ENCODE measurements at places on chromosomes 4 and X. TPM values are rescaled to one million over a fixed set of nuclear protein-coding genes. Genes with fewer than 3 reads are reported as not detected.
A peak's percentile ranks its signal among the peaks of the same experiment; 100 is the strongest.

DNA sequence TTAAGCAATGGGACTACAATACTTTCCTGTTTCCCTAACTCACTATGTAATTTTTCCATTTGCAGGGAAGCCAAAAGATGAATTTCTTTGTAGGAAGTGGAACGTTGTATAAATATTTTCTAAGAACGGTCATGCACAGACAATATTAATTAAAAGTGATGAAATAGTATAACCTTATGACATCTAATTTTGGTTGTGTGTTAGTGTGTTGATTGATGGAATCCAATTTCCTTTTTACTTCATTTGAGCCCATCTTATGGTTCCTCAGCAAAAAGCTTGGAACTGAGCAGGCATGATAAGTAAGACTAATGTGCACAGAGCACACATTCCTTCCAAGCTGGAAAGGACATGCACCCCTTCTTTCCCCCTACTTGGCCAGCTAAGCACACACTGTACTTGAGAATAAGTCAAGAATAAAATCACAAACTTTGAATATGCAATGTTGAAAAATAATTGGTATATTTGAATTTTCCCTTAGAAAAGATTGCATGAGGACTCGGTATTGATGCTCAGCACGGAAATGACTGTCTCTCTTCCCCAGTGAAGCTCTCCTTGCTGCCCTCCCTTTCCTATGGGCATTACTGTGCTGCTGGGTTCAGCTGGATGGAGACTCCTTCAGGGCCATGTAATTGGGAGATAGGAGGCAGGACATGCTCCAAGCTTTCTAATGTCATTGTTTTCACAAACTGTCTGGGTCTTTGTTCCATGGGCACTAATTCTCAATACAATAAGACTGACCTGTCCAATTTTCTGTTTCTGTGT, 19.2 kb upstream of the PDLIM3 start:
- no peak overlapping the region for H3K4me3 ChIP-seq
- DNase-seq: no peak
- H3K36me3 ChIP-seq: no peaks in the 10 kb centered on the region
- no peak overlapping the region for H3K27ac ChIP-seq
- H3K4me1 ChIP-seq: no peaks in the 10 kb centered on the region

- DNase-seq: no peak
- no peak overlapping the region for H3K4me3 ChIP-seq
- no peaks in the 10 kb centered on the region for H3K36me3 ChIP-seq
- no peak overlapping the region for H3K27ac ChIP-seq
- no peaks in the 10 kb centered on the region for H3K27me3 ChIP-seq
- no peaks in the 10 kb centered on the region for H3K4me1 ChIP-seq
Observed at GRCh38 chrX:40502688-40503087, 78.1 kb upstream of the ATP6AP2 start.

DNA sequence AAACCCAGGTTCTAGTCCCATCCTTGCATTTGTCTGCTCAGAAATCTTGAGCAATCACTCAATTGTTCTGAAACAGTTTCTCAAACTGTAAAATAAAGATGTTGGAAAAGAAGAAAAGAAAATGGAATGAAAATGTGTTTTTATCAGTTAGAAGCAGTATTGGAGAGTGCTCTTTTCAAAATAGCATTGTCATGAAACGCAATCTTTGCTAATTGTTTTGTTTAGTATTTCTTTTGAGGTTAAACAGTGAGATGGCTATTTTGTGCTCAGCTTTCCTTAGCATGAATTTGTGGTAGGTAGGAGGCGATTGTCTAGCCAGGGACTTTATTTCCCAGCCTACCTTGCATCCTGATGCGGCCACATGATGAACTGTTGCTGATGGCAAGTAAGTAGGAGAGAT, 10.6 kb upstream of the HPF1 start:
- no peak for DNase-seq
- no peak overlapping the region for H3K4me3 ChIP-seq
- H3K4me1 ChIP-seq: peaks cover 6% of the 10 kb centered on the region
- H3K27ac ChIP-seq: no peak overlapping the region
- no peaks in the 10 kb centered on the region for H3K36me3 ChIP-seq
- no peaks in the 10 kb centered on the region for H3K27me3 ChIP-seq

DNA sequence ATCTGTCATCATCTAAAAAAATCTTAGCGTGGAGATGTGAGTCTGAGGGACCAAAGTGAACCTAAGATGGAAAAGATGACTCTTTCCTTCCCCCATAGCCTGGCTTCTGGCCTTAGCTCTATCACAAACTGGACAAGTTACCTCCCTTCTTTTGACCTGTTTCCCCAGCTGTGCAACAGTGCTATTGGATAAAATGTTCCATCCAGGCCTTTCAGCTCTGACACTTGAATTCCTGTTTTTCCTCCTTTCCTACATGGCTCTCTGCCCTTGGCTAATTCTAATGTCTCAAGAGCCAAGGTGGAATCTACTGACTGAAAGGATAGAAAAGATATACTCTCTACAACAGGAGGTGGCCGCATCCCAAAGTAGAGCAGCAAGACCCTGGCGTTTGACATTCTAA, 84.5 kb upstream of the ARHGEF9 start:
- no peaks in the 10 kb centered on the region for H3K36me3 ChIP-seq
- H3K4me1 ChIP-seq: no peaks in the 10 kb centered on the region
- no peak overlapping the region for H3K4me3 ChIP-seq

- DNase-seq: no peak
- H3K4me3 ChIP-seq: peak overlapping the region; percentile 90
- peak overlapping the region; percentile 95 for H3K27ac ChIP-seq
- no peaks in the 10 kb centered on the region for H3K27me3 ChIP-seq
Observed at GRCh38 chr4:6715704-6716017, 313 bp upstream of the BLOC1S4 start.

DNA sequence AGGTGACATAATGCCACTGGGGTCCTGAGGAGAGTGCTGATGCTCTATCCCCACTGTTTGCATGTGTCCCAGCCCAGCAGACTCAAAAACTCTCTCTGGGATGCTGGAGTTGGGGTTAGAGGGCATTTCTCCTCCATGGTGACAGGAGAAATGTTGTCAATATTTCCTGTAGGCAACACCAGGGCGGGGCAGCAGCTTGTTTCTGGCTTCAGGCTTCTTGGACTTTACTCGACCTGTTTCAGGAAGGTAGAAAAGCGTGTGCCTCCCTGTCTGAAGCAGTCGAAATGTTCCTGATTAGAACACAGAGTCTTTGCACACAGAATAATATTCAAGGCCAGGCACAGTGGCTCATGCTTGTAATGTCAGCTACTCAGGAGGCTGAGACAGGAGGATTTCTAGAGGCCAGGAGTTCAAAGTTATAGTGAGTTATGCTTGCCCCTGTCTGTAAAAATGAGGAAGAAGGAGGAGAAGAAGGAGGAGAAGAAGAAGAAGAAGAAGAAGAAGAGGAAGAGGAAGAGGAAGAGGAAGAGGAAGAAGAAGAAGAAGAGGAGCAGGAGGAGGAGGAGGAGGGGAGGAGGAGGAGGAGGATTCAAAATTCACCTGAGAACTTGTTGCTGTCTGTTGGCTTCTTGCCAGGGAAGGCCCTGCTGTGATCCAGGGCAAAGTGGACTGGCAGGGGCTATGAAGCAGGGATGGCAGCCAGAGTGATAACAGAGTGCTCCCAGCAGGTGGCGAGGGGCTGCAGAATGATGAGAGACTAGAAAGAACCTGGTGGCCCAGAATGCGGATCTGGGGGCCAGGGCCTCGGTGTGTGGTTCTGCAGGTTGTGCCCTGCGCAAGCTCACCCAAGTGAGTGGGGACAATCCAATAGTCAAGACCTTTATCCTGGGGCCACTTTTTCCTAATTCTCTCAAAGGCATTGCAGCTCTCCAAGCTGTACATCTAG, 82.9 kb downstream of the RTL5 start:
- H3K27ac ChIP-seq: no peak overlapping the region
- no peak for DNase-seq
- H3K4me1 ChIP-seq: peaks cover 9% of the 10 kb centered on the region
- no peak overlapping the region for H3K4me3 ChIP-seq

Gene SCRG1
- not detected for total RNA-seq

GRCh38 chr4:137685357-137685756, 153.1 kb upstream of the PCDH18 start:
- no peaks in the 10 kb centered on the region for H3K4me1 ChIP-seq
- no peaks in the 10 kb centered on the region for H3K27me3 ChIP-seq
- H3K4me3 ChIP-seq: no peak overlapping the region
- no peak for DNase-seq
- peaks cover 8% of the 10 kb centered on the region for H3K36me3 ChIP-seq

- no peak overlapping the region for H3K27ac ChIP-seq
- H3K27me3 ChIP-seq: no peaks in the 10 kb centered on the region
- no peaks in the 10 kb centered on the region for H3K4me1 ChIP-seq
- H3K36me3 ChIP-seq: no peaks in the 10 kb centered on the region
- H3K4me3 ChIP-seq: no peak overlapping the region
Observed at GRCh38 chr4:173827707-173828106, 297.7 kb upstream of the HAND2 start.

GRCh38 chr4:23166919-23167318, 474.2 kb downstream of the GBA3 start:
- no peak overlapping the region for H3K4me3 ChIP-seq
- no peaks in the 10 kb centered on the region for H3K27me3 ChIP-seq

DNA sequence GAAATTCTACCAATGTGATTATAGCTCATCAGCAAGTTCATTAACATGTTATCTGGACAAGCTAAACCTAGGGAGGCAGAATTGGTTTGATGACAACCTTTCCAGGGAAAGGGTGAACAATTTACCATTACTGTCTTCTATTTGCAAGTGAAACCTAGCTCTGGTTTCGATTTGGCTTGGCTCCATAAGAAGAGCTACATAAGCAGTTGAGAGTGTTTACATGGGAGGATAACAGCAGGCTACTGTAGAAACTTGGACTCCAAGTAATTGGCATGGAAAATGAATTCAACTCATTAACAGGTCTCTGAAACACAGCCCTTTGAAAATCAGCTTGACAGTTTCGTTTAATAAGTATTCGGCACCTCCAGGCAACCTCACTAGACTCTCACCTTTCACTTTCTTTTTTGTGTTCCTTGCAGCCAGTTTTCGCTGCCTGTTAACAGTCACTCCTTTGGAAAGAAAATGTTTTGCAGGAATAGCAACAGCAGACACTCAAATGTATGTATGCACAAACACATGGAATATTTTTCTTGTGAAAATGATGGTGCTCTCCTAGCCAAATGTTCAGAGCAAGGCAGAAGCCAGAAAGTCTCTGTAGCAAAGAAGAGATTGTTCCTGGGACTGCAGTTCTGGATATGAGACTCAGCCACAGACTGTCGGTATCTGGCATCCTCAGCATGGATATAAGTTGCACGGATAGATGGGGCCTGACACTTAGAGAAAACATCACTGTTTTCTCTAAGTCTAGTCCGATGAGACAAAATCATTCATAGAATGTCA, 27.5 kb downstream of the POU3F4 start:
- no peak overlapping the region for H3K27ac ChIP-seq
- no peak for DNase-seq
- no peaks in the 10 kb centered on the region for H3K36me3 ChIP-seq
- H3K4me3 ChIP-seq: peak overlapping the region; percentile 8
- no peaks in the 10 kb centered on the region for H3K27me3 ChIP-seq
- no peaks in the 10 kb centered on the region for H3K4me1 ChIP-seq

Gene TLL1
- 0.31 TPM for total RNA-seq
